ENCODE measurements at places on chromosomes 2 and 18.

DNA sequence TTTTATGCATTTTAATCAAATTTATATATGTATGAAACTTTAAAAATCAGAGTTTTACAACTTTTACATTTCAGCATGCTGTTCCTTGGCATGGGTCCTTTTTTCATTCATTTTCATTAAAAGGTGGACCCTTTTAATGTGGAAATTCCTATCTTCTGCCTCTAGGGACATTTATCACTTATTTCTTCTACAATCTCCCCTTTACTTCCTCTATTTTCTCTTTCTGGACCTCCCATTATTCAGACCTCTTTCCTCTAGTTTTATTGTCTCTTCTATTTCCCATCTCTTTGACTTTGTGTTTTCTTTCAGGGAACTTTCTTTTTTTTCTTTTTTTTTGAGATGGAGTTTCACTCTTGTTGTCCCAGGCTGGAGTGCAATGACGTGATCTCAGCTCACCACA lies 5.7 kb downstream of the PROC start:
- no peak for DNase-seq

DNA sequence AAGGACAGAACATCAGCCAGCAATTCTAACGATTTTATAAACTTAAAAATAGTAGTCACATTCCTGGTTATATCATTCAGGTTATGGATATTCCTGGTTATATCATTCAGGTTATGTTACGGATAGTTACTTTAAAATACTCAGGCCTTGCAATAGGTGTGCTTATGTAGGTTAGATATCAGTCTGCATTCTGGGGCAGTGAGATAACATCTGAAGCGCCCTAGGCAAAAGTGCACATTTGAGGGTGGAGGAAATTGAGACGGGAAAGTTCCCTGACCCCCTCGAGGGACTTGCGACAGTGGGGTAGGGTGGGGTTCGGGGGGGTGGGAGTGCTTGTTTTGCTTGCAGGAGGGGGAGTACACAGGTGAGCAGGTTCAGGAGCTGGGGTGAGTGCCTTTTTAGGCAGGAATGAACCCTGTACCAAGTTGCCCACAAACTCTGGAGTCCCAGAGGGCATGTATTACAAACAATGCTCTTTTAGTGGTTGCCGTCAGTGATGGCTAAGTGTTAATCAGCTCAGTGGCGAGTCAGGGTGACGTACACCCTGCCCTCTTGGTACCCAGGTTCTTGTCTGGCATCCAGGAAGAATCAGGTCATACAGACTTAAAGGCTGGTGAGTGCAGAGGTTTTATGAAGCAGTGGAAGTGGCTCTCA lies 31.8 kb downstream of the CREG2 start:
- DNase-seq, result no peak

- DNase-seq, result no peak
Observed at GRCh38 chr18:48947560-48947959, 3.2 kb downstream of the SMAD7 start.

- no peak for DNase-seq
Observed at GRCh38 chr2:27073782-27074181, 2.3 kb upstream of the OST4 start.

- no peak for DNase-seq
Observed at GRCh38 chr2:202044777-202045176, 11.1 kb downstream of the FZD7 start.

- DNase-seq, result peak; percentile 2
Observed at GRCh38 chr2:178523596-178524134, 43.4 kb downstream of the PLEKHA3 start.

- no peak for DNase-seq
Observed at GRCh38 chr18:74944676-74945075, 264.3 kb downstream of the PTGR3 start.

DNA sequence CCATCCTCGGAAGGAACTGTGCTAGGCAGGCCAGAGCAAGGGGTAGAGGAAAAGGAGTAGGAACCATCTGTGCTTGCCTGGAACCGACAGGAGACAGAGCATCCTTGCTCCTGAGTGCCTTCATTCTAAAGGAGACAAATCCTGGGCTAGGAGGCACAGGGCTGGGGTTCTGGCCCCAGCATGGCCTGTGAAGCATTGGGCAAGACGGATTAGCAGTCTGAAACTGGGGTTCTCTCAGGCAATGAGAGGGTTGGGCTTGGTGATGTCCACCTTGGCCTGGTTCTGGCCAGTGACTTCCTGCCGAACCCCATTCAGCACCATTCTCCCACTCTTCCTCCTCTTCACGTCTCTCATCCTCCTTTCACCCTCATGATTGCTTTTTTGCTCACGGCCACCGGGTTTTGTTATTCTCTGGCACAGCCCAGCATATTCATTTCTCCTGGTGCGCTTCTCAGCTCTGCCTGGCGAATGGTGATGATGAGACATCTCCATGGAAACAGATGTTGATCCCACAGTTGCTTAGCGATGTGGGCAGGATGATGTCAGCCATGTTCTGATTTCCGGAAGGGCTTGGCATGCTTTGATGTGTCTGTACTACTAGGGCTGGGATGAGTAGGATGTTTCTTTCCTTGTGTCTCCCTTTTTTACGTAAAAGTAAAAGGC lies 127.7 kb downstream of the CAPN13 start:
- no peak for DNase-seq

GRCh38 chr2:8652774-8653426 lies 29.0 kb upstream of the ID2 start:
- no peak for DNase-seq

DNA sequence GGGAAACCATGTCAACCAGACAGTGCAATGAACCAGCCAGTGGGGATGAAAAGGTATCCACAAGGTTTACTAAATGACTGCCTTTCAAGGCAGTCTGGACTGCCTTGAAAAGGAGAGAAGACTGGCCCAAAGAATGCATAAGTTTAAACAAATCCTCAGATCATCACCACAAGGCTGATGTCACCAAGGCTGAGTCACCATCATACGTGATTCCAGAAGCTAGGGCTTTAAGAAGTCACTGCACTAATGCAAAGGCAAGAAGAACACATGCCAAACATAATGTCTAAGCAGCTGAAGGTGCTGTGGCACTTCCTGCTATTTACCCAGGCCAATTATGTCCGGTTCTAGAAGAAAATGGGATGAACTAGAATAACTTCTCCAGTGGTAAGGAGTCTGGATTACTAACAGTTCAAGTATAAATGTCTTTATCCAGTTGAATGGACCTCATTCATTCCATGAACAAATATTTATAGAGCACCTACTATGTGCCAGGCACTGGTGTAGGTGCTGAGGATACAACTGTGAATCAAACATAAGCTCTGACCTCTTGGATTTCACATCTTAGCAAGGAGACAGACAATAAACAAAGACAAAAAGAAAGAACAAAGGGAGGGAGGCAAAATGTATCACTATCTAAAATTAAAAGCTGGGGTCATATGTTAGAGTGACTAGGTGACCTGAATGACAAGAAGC lies 37.6 kb upstream of the ONECUT2 start:
- DNase-seq, result no peak

- DNase-seq, result no peak
Observed at GRCh38 chr18:57077005-57077765, 69.7 kb upstream of the BOD1L2 start.

DNA sequence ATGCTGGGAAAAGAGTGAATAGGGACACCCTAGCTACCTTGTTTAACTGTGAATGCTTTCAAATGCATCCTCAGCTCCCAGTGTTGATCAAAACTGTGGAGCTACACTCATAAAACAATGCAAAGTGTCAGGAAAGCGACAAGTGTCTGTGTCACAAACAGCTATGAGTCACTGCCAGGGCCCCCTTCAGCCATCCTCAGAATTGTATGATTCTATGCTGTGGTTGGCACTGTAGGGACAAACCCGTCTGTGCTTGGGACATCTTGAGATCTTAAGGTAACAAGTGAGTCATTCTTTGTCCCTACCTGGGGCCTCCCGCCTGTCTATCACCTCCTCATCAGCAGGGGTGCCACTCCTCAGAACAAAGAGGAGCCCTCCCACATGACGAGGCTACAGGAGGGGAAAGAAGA lies 42.4 kb downstream of the KLF7 start:
- no peak for DNase-seq

- DNase-seq, result no peak
Observed at GRCh38 chr18:78878335-78878734, 101.3 kb upstream of the SALL3 start.

- no peak for DNase-seq
Observed at GRCh38 chr2:24372033-24372432, 11.7 kb upstream of the ITSN2 start.

- no peak for DNase-seq
Observed at GRCh38 chr2:233458826-233459225, 104.5 kb downstream of the DGKD start.

DNA sequence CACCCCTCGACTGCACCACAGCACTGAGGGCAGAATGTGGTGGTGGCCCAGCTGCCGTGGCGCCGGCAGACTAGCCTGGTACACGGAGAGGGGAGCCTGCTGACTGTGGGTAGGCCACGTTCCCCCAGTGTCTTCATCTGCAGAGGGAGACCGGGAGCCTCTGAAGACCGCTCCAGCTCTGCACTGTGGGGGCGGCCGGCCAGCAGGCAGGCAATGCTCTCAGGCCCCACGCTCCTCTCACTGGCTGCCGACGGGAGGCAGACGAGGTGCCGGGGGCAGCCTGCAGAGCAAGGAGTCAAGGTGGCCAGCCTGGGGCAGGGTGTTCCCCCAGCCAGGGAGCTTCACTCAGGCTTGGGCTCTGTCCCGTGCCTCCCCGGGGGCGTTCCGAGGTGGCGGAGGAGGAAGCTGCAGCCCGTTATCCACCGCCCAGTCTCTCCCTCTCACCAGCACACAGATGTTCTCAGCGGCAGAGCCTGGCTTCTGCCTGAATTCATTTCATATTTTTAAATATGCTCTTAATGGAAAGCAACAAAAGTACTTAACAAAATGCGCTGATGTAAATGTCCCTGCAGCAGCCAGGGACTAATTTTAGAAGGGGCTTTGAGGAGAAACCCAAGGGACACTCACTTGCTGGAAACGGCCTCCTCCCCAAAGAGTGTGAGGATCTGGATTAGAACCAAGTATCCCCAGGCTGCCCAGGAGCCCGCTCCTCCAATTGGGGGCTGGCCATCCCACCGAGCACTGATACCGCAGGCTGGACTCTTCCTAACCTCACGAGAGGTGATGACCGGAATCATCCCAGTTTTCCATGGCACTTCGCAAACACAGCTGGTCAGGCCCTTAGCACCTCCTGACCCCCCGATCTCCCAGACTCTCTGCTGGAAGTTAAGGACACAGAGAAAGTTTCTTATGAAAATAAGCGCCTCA lies 87.8 kb downstream of the HDAC4 start:
- DNase-seq, result no peak

Measured in right renal cortex interstitium (tissue), 3 donors.